ENCODE measurements at places on chromosomes 2 and 18.

GRCh38 chr18:46008531-46008930 lies 41.4 kb upstream of the EPG5 start:
- peaks cover 11% of the 10 kb centered on the region for H3K4me1 ChIP-seq
- H3K4me3 ChIP-seq: no peak overlapping the region
- H3K36me3 ChIP-seq: peaks cover 23% of the 10 kb centered on the region
- peak overlapping the region; percentile 21 for H3K27ac ChIP-seq

- no peaks in the 10 kb centered on the region for H3K36me3 ChIP-seq
- peaks cover 4% of the 10 kb centered on the region for H3K4me1 ChIP-seq
- peaks cover 21% of the 10 kb centered on the region for H3K27me3 ChIP-seq
Measured at GRCh38 chr2:232502511-232502910, 14.9 kb upstream of the ECEL1 start.

- H3K4me3 ChIP-seq: no peak overlapping the region
- no peaks in the 10 kb centered on the region for H3K4me1 ChIP-seq
- no peak for DNase-seq
- H3K27ac ChIP-seq: no peak overlapping the region
- H3K36me3 ChIP-seq: no peaks in the 10 kb centered on the region
Measured at GRCh38 chr2:156057647-156058046, 274.9 kb downstream of the NR4A2 start.

GRCh38 chr2:157182204-157182709 lies 75.2 kb upstream of the GALNT5 start:
- no peak for DNase-seq
- H3K36me3 ChIP-seq: no peaks in the 10 kb centered on the region
- H3K4me3 ChIP-seq: no peak overlapping the region
- peaks cover 4% of the 10 kb centered on the region for H3K4me1 ChIP-seq

GRCh38 chr2:200028998-200029397 lies 73.6 kb downstream of the MAIP1 start:
- DNase-seq: no peak
- no peak overlapping the region for H3K27ac ChIP-seq
- no peak overlapping the region for H3K4me3 ChIP-seq
- no peaks in the 10 kb centered on the region for H3K36me3 ChIP-seq
- H3K27me3 ChIP-seq: peaks cover 6% of the 10 kb centered on the region

- H3K4me3 ChIP-seq: peak overlapping the region; percentile 99
- H3K27ac ChIP-seq: peak overlapping the region; percentile 95
- H3K27me3 ChIP-seq: no peaks in the 10 kb centered on the region
- peaks cover 3% of the 10 kb centered on the region for H3K36me3 ChIP-seq
- no peak for DNase-seq
- H3K4me1 ChIP-seq: peaks cover 72% of the 10 kb centered on the region
Measured at GRCh38 chr2:12719400-12720277, 2.9 kb downstream of the TRIB2 start.

- no peaks in the 10 kb centered on the region for H3K36me3 ChIP-seq
- peaks cover 33% of the 10 kb centered on the region for H3K4me1 ChIP-seq
- no peak for DNase-seq
Measured at GRCh38 chr2:219496825-219497494, 1.7 kb upstream of the GMPPA start.

DNA sequence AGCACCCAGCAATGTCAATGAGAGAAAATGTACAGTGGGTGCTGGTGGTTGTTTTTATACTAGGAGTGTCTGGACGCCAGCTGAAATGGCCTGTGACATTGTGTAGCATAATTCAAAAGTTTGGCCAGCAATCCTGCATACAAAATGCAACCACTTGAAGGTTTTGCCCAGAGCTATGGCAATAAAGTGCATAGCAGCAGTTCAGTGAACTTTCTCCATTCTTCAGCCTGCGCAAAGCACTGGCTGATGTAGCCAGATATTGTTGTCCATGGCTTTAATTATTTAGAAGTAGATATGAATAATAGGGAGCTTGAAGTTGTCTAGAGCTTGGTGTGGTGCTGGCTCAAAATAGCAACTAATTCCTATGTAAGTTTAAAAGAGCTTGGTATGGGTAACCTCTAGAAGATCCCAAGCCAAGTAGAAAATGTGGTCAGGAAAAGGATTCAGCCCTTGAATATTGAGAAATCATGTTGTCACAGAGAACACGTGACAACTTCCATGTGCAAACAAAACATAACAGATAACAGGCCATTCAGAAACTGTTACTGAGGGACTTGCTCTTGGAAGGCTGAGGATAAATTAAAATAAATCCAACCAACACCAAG lies 33.3 kb upstream of the PGAP1 start:
- no peak for DNase-seq
- no peak overlapping the region for H3K4me3 ChIP-seq
- H3K27me3 ChIP-seq: no peaks in the 10 kb centered on the region
- peak overlapping the region; percentile 16 for H3K27ac ChIP-seq
- H3K36me3 ChIP-seq: peaks cover 11% of the 10 kb centered on the region

DNA sequence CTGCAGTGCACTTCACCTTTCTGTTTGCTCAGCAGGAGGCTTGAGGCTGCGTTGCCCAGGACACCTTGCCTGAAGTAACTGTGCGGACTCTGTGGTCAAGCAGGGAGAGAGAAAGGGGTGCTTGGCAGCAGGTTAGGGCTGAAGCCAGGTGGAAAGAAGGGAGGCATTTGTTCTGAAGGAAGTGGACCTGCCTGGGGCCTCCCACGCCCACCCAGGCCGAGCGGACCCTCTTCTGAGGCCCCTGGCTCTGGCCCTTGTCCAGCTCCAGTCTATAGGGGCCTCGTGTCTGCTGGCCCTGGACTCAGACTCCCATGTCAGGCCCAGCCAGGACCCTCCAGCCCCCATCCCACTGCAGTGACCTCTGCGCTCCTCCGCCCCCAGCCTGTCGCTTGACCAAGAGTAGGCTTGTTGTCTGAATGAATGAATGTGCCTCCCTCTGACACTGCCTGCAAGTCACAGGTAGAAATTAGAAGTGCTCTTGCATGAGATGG lies 2.5 kb downstream of the SNED1 start:
- H3K4me1 ChIP-seq: peaks cover 6% of the 10 kb centered on the region
- H3K4me3 ChIP-seq: no peak overlapping the region
- no peak for DNase-seq
- H3K27ac ChIP-seq: no peak overlapping the region

DNA sequence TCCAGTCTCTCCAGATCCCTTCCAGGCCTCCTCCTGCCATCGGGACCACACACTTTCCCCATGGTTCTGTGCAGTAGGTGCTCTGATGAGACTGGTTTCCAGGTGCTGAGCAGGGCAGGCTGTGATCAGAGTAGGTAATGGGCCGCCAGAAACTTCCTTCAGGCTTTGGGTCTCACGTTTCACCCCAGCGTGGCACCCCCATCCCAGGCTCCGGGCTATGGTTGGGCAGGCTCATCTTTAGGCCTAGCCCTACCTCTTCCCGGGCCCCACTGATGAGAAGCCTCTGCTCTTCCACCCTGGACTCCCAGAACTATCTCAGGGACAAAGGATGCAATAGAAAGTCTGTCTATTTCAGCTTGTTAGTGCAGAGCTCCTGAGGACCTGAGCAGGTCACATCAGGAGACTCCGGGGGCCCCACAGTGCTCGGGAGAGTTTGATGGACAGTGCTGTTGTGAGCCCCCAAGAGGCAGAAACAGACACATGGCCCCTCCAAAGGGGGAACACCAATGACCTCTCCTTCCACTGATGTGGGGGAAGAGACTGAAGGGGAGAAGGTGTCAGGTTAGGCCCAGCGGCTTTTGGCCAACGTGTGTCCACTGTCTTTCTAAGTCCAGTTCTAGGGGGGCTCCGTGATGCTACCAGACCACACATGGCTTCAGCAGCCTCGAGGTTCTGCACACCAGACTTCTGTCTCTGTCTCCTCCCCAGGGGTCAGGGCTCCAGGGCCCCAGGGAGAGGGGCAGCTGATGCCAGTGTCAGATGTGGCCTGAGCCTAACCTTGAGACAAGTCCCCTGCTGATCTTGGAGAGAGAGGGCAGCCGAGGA lies 5.8 kb upstream of the PROM2 start:
- no peaks in the 10 kb centered on the region for H3K4me1 ChIP-seq
- H3K27me3 ChIP-seq: peaks cover 4% of the 10 kb centered on the region
- no peak overlapping the region for H3K4me3 ChIP-seq
- H3K36me3 ChIP-seq: no peaks in the 10 kb centered on the region

GRCh38 chr18:59272221-59272888 lies 899 bp downstream of the RAX start:
- no peak overlapping the region for H3K27ac ChIP-seq
- H3K27me3 ChIP-seq: peaks cover 63% of the 10 kb centered on the region
- H3K4me1 ChIP-seq: peaks cover 6% of the 10 kb centered on the region
- peaks cover 6% of the 10 kb centered on the region for H3K36me3 ChIP-seq

DNA sequence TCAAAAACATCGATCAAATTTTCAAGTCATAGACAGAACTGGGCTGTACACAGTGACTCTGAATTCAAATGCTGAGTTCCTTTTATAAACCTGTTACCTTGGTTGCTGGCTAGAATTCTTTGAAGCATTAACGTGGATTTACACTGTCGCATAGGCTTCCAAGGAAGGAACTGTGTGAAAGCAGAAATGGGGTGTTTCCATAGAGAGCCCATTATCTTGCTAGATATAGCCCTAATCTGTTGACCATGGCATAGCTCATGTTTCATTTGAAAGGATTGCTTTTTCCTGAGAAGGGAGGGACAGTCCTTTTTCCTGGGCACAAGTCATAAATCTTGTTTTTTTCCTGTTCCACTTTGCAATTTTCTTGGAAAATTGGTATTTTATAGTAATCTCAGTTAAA lies 73.8 kb upstream of the NEUROD1 start:
- no peak for DNase-seq
- H3K4me1 ChIP-seq: no peaks in the 10 kb centered on the region
- peaks cover 21% of the 10 kb centered on the region for H3K27me3 ChIP-seq
- H3K27ac ChIP-seq: no peak overlapping the region
- H3K36me3 ChIP-seq: no peaks in the 10 kb centered on the region

GRCh38 chr2:237426517-237426916 lies 12.6 kb upstream of the COL6A3 start:
- no peaks in the 10 kb centered on the region for H3K36me3 ChIP-seq
- no peak overlapping the region for H3K4me3 ChIP-seq
- H3K4me1 ChIP-seq: peaks cover 17% of the 10 kb centered on the region
- no peak overlapping the region for H3K27ac ChIP-seq
- DNase-seq: no peak
- peaks cover 31% of the 10 kb centered on the region for H3K27me3 ChIP-seq

DNA sequence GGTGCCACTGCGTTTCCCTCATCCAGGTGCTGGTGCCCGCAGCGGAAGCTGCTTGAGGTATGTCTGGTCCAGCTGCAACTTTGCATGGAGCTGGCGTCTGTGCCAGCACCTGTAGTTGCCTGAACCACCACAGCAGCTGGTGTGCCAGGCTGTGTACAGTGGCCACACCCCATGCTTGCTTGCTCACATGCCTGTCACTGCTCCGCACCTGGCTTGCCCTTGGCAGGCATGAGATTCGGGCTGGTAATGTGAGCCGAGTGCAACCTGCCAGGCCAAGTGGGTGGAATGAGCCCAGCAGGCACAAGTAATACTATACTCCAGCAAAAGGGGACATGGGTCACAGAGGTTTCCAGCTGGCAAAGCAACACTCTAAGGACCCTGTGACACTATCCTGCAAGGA lies 1123.3 kb upstream of the ACVR2A start:
- H3K4me1 ChIP-seq: no peaks in the 10 kb centered on the region
- H3K4me3 ChIP-seq: no peak overlapping the region
- no peaks in the 10 kb centered on the region for H3K27me3 ChIP-seq
- H3K27ac ChIP-seq: no peak overlapping the region
- DNase-seq: no peak

GRCh38 chr18:48888773-48889080 lies 62.0 kb downstream of the SMAD7 start:
- H3K27me3 ChIP-seq: no peaks in the 10 kb centered on the region
- no peak overlapping the region for H3K27ac ChIP-seq
- DNase-seq: no peak
- H3K36me3 ChIP-seq: no peaks in the 10 kb centered on the region
- H3K4me3 ChIP-seq: no peak overlapping the region

DNA sequence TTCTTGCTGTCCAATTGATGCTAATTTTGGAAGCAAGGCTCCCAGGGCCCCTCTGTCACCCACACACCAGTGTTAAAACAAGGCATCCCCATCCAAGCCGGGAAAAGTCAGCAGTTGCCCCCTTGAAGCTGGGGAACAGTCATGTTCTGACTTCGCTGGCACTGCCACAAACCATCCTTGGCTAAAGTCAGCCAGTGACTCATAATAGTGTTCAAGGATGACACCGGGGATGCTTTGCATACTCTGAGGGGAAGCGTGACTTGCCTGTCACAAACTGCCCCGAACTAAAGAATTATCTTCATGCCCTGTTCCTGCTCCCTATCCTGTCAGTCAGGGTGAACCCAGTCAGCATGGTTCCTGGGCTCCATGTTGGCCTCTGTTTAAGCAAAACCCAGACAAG lies 37.0 kb downstream of the TGFA start:
- H3K27me3 ChIP-seq: no peaks in the 10 kb centered on the region
- peak overlapping the region; percentile 66 for H3K4me3 ChIP-seq
- peaks cover 34% of the 10 kb centered on the region for H3K4me1 ChIP-seq

DNA sequence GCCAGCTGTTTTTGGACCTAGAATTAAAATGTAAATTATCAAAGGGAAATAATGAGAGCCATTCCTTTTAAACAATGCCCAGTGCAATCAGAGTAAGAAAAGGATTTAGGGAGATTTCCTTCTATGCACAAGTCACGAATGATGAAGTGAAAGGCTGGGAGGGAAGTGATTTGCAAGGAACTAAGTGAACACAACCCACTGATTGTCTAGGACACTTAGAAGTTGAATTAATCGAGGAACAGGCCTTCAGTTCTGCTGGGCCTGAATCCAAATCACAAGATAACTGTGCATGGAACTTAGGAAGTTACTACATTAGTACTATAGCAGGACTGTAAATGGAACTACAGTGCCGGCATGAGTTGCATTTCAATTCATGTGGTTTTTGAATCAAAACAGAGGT lies 17.7 kb downstream of the MAP2 start:
- no peaks in the 10 kb centered on the region for H3K36me3 ChIP-seq
- H3K27me3 ChIP-seq: no peaks in the 10 kb centered on the region
- DNase-seq: no peak
- no peaks in the 10 kb centered on the region for H3K4me1 ChIP-seq
- H3K27ac ChIP-seq: no peak overlapping the region
- H3K4me3 ChIP-seq: no peak overlapping the region

- no peak for DNase-seq
- H3K27me3 ChIP-seq: peaks cover 18% of the 10 kb centered on the region
- no peaks in the 10 kb centered on the region for H3K36me3 ChIP-seq
- no peak overlapping the region for H3K27ac ChIP-seq
- no peak overlapping the region for H3K4me3 ChIP-seq
Measured at GRCh38 chr2:69196327-69197117, 183.5 kb downstream of the ANTXR1 start.

- no peak overlapping the region for H3K4me3 ChIP-seq
- no peaks in the 10 kb centered on the region for H3K27me3 ChIP-seq
- peaks cover 6% of the 10 kb centered on the region for H3K4me1 ChIP-seq
- H3K36me3 ChIP-seq: no peaks in the 10 kb centered on the region
- no peak overlapping the region for H3K27ac ChIP-seq
Measured at GRCh38 chr18:35371412-35372195, 5.5 kb downstream of the ZNF396 start.

DNA sequence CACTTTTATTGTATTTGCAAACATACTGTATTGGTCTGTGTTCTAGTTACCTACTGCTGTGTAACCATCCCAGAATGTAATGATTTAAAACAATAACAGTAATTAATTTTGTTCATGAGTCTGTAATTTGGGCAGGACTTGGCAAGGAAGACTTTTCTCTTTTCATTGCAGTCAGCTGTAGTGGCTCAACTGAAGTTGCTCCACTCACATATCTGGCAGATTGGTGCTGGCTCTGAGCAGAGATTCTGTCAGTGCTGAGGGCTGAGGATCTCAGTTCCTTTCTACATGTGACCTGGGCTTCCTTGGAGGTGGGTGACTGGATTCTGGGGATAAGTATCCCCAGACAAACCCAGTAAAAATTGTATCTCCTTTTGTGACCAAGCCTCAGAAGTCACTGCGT lies 26.6 kb downstream of the PTPN4 start:
- H3K27me3 ChIP-seq: no peaks in the 10 kb centered on the region
- H3K36me3 ChIP-seq: peaks cover 14% of the 10 kb centered on the region
- no peak overlapping the region for H3K4me3 ChIP-seq
- H3K27ac ChIP-seq: no peak overlapping the region
